ENCODE measurements at places on chromosomes 4 and X.

GRCh38 chr4:80096175-80096850, 23.3 kb upstream of the ANTXR2 start:
- no peak for DNase-seq

DNA sequence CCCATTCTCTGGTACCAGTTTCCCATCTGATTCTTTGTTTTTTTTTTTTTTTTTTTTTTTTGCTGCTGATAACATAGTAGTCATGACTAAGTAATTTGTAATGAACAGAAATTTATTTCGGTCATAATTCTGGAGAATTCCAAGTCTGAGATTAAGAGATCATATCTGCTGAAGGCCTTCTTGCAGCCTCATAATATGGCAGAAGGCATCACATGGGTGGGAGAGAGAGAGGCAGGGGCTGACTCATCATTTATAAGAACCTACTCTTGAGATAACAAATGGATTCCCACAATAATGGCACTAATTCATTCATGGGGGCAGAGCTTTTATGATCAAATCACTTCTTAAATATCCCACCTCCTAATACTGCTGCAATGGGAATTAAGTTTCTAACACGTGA, 1034.3 kb downstream of the STIM2 start:
- no peak for DNase-seq

DNA sequence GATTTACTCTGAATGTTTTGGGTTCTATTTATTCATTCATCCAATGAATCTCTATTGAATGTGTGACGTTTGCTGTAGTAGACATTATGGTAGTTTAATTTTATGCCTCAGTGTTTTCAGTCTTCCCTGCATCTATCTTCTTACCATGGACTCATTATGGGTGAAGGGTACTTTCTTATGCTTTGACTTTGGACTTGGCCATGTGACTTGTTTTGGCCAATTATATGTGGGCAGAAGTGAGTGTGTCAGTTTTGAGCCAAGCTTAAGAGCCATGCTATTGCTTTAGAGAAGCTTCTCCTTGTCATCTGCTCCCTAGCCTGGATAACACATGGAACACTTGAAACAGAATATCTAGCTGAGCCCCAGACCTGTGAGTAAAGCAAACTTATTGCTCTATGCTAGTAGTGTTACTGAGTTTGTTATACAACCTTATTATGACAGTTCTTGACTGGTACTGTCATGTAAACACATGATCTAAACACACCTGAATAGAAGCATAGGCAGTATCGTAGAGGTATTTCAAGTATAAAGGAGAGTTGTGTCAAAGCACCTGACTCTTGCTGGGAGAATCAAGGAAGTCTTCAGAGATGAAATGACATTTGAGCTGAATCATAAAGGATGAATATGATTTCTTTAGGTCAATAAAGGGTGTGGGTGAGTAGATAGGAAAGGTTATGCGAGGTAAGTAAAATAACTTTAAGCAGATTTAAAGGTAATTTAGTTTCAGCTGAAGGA, 128.4 kb downstream of the NAA11 start:
- DNase-seq = no peak

GRCh38 chr4:137609718-137610430, 77.6 kb upstream of the PCDH18 start:
- DNase-seq = no peak

DNA sequence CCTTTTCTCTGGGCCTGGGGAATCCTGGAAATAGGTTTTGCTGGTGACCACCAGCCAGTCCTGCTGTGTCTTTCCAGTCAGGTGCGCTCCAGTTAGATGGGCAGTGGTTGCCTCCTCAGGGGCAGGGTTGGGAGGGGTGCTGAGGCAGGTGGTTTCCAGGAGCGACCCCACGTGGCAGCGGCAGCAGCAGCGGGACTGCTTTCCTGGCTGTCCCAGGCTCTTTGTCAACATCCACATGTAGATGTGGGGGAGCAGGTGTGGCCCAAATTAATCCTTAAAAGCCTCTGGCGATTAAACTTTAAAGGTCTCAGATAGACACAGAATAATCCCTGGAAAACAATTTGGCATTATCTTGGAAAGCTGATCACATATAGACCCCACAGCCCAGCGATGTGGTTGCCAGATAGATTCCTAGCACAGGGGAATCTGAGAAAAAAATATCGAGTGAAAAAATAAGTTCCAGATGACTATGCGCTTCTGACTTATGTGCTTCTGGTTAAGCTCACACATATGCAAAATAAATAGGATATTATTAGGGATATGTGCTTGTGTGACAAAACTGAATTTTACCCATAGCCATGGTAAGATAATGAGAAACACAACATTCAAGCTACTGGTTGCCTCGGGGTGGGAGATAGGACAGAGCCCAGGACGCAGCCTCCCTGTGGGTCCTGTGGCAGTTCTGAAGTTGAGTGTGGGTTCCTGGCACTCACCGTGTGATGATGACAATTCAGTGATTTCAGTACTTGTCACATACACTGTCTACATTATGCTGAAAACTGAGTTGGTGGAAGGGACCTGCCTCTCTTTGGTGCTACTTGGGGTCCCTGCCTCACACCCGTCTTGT, 336.4 kb downstream of the ARHGAP10 start:
- no peak for DNase-seq

- DNase-seq = no peak
These were observed 56.4 kb upstream of the PAK3 start for GRCh38 chrX:111039606-111040005.

DNA sequence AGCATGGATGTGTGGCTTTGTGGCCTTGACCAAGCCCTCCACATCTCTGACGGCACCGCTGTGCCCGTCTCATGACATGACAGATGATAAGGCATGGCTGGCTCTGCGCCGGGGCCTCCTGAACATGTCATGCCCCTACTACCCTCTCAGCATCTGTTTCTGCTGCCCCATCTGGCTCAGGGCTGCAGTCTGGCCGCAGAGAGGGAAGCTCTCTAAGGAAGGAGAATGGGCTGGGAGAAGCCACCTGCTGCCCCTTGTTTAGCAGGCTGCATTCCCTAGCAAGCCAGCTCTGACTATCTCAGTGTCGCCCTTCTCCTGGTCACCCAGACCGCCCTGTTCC, 7.2 kb downstream of the ZNF185 start:
- DNase-seq = no peak

DNA sequence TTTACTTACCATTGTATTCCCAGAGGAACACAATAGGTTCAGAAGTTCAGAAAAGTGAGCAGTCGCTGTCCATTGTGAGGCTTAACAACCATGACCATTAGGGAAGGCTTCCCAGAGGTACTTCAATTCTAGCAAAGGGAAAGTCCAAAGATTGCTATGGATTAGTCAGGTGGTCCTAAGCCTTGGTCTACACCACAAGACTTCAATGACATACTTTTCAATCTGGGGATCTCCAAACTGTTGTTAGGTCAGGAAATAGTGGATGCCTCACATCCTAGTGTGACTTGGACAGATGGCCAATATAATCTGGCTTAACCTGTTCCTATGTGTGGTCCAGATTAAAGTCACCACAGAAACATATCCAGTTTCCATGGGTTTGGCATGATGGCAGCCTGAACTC, 118.0 kb downstream of the SPCS3 start:
- DNase-seq = no peak

GRCh38 chr4:121154103-121154515, 10.0 kb downstream of the TNIP3 start:
- peak; percentile 38 for DNase-seq

DNA sequence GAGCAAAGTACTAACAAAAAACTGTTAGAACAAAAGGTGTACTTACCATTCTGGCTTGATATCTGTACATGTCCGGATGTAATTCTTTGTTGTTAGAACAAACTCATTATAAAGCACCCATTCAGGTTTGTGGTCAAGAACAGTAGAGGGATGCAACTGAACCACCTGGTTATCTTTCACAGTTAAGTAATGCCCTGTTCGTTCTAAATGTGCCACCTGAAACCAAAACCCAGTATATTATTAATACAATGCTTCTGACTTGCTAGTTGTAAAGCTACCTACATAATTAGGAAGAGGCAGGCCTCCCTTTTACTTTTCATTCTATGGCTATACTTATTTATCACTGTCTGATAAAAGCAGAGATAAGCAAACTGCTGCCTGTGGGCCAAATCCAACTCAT, 54.8 kb downstream of the DHX15 start:
- no peak for DNase-seq

GRCh38 chr4:114121221-114121620, 141.8 kb upstream of the ARSJ start:
- DNase-seq = no peak

GRCh38 chr4:3501126-3501824, 30.9 kb downstream of the LRPAP1 start:
- DNase-seq = no peak

- no peak for DNase-seq
These were observed 39.0 kb upstream of the RASL11B start for GRCh38 chr4:52822972-52823701.

DNA sequence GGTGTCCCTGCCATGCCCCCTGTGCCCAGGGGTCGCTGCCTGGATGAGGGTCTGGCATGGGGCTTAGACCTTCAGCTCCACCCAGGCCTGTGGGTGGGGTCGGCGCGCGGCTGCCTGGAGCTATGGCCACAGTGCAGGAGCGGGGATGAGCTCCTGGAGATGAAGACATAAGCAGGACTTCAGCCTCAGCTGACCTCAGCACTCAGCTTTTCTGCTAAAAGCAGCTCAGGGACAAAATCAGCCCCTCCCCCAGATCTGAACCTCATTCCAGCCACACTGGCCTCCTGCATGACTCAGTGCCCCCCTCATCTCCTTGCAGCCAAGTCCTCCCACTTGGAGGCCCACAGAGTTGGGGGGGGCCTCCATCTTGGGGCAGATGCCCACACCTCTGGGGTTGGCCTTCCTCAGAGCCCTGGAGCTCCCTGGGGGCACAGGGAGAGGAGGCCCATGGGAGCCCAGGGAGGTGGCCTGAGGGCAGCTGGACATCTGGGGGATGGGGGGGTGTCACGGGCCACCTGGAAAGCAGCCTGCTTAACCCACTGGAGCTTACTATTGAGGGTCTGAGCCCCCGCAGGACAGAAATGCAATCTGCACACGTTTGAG, 19.4 kb upstream of the CPLX1 start:
- DNase-seq = no peak

- DNase-seq = no peak
These were observed 145.9 kb upstream of the ZFP42 start for GRCh38 chr4:187849556-187850225.
